ENCODE measurements at places on chromosomes 2 and 18.

- no peaks in the 10 kb centered on the region for H3K27me3 ChIP-seq
- H3K36me3 ChIP-seq, result no peaks in the 10 kb centered on the region
- no peak overlapping the region for H3K27ac ChIP-seq
- DNase-seq, result no peak
- no peaks in the 10 kb centered on the region for H3K4me1 ChIP-seq
- no peak overlapping the region for H3K4me3 ChIP-seq
Measured at GRCh38 chr2:467543-467891, 179.6 kb upstream of the ALKAL2 start.

- no peaks in the 10 kb centered on the region for H3K36me3 ChIP-seq
- H3K27me3 ChIP-seq, result no peaks in the 10 kb centered on the region
- no peak overlapping the region for H3K4me3 ChIP-seq
- DNase-seq, result no peak
- no peaks in the 10 kb centered on the region for H3K4me1 ChIP-seq
Measured at GRCh38 chr2:136985044-136985443, 219.7 kb downstream of the THSD7B start.

DNA sequence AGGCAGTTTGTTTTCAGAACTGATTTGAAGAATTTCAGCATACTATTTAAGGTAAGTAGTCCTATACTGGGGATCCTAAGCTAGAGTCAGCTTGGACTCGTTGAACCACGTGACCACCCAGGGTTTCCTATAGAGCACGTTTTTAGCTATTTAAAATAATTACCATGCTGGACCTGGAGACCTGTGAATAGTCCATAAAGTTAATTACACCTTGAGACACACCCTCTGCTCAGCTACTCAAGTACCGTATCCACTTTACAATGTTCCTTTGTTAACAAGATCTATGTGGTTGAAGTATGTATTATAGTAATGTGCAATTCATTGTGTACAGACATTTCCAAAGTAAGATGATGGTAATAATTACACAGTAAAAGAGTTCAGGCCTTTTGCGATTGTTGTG, 67.6 kb downstream of the CRIM1 start:
- H3K27me3 ChIP-seq, result no peaks in the 10 kb centered on the region
- H3K4me1 ChIP-seq, result no peaks in the 10 kb centered on the region
- DNase-seq, result no peak
- no peaks in the 10 kb centered on the region for H3K36me3 ChIP-seq
- H3K4me3 ChIP-seq, result no peak overlapping the region

GRCh38 chr2:221444106-221444505, 128.0 kb downstream of the EPHA4 start:
- no peak overlapping the region for H3K27ac ChIP-seq
- no peaks in the 10 kb centered on the region for H3K4me1 ChIP-seq
- H3K4me3 ChIP-seq, result no peak overlapping the region
- peaks cover 3% of the 10 kb centered on the region for H3K36me3 ChIP-seq

DNA sequence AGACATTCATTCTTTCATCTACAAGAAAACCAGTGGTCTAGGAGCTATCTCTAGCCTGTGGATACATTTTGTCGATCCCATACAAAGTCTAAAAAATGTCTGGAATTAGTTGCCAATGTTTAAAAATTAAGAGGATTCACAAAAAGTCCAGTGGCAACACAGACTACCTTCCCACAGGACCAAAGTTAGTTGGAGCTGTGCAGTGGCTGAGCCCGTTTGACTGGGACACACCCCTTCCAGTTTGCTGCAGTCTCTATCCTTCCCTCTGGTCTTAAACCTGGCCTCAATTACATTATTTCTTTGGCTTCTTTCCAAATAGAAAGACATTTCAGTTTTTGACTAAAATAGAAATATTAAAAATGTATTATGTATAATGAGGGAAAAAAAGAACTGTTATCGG, 18.6 kb downstream of the SLC16A14 start:
- DNase-seq, result no peak
- H3K4me3 ChIP-seq, result no peak overlapping the region
- H3K36me3 ChIP-seq, result no peaks in the 10 kb centered on the region
- H3K4me1 ChIP-seq, result no peaks in the 10 kb centered on the region
- H3K27ac ChIP-seq, result no peak overlapping the region

DNA sequence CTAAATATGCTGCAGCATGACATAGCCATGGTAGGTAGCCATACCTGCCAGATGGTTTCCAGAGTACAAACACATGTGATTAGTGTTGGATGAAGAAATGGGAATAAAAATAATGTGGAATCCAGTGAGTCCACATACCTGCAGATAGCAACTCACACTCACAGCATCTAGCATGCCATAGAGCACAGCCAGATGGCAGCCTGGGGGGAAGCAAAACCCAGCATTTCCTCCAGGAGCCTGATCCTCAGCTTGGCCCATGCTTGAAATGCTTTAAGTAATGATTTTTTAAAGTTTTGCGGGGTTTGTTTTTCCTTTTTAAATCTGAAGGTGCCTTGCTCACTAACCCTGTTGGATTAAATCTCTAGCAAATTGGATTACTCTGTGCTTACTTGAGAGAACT, 535.1 kb downstream of the STK39 start:
- H3K27me3 ChIP-seq, result no peaks in the 10 kb centered on the region
- H3K4me1 ChIP-seq, result no peaks in the 10 kb centered on the region
- no peak overlapping the region for H3K4me3 ChIP-seq
- DNase-seq, result no peak

- H3K4me3 ChIP-seq, result no peak overlapping the region
- no peaks in the 10 kb centered on the region for H3K4me1 ChIP-seq
- no peaks in the 10 kb centered on the region for H3K36me3 ChIP-seq
- H3K27me3 ChIP-seq, result no peaks in the 10 kb centered on the region
Measured at GRCh38 chr18:58894930-58895329, 30.3 kb downstream of the ZNF532 start.

DNA sequence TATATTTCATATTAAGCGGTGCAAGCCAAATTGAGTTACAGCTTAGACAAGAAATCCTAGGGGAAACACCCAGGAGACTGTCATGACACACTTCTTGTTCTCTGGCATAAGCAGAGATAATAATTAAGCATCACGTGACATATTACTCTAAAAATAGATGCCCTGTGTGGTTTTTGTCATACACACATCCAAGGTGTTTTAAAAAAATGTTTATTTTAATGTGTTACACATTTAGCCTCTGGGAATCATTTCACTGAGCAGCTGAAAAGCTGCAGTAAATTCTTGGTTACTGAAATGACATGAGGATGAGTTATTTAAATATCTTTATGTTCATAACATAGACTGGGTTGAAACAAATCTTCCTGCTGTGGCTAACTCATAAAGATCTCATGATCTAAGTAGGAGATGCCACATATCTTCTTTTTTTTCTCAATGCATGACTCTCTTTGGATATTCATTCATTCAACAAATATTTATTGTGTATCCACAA, 38.0 kb upstream of the ERMN start:
- no peak for DNase-seq
- no peaks in the 10 kb centered on the region for H3K27me3 ChIP-seq
- no peak overlapping the region for H3K4me3 ChIP-seq
- peaks cover 7% of the 10 kb centered on the region for H3K4me1 ChIP-seq
- H3K36me3 ChIP-seq, result no peaks in the 10 kb centered on the region

GRCh38 chr18:57004366-57005121, 142.3 kb upstream of the BOD1L2 start:
- H3K27me3 ChIP-seq, result no peaks in the 10 kb centered on the region
- no peak overlapping the region for H3K4me3 ChIP-seq
- no peaks in the 10 kb centered on the region for H3K36me3 ChIP-seq
- no peak overlapping the region for H3K27ac ChIP-seq

- H3K4me3 ChIP-seq, result no peak overlapping the region
- DNase-seq, result no peak
- no peaks in the 10 kb centered on the region for H3K27me3 ChIP-seq
- H3K27ac ChIP-seq, result no peak overlapping the region
Measured at GRCh38 chr2:209505410-209505809, 81.6 kb downstream of the MAP2 start.

GRCh38 chr2:4539121-4539520, 835.7 kb downstream of the DCDC2C start:
- no peaks in the 10 kb centered on the region for H3K36me3 ChIP-seq
- no peak overlapping the region for H3K27ac ChIP-seq
- H3K4me1 ChIP-seq, result no peaks in the 10 kb centered on the region
- no peak for DNase-seq
- no peaks in the 10 kb centered on the region for H3K27me3 ChIP-seq

DNA sequence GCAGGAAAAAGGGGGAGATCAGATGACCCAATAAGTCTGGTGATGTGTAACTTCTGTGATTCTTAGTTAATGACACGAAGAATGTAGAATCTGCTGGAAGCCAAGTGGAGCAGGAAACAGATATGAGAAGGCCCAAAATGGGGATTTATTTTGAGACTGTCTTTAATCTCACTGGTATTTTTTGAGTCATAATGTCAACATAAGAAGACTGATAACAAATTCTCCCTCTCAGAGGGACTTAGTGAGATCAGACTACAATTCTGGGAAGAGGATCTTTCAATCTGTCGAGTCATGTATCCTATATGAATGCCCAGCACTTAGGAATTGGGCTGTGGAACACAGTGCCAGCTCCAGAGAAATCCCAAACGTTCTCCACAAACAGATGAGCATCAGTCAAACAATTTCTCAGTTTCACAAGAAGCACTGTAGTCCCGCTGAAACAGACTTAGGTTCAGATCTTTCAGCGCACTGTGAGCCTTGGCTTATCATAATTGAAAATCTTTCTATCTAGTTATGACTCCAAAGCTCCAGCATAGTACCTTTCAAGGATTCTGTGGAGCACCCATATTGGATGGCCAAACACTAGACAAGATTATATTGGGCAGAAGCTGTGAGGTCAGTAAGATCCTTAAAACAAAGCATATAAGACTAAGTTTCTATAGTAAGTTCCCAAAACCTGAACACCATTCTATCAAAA, 738.2 kb downstream of the LRP1B start:
- H3K4me3 ChIP-seq, result no peak overlapping the region
- no peak overlapping the region for H3K27ac ChIP-seq
- no peaks in the 10 kb centered on the region for H3K4me1 ChIP-seq
- H3K27me3 ChIP-seq, result no peaks in the 10 kb centered on the region
- H3K36me3 ChIP-seq, result no peaks in the 10 kb centered on the region

- H3K4me1 ChIP-seq, result peaks cover 4% of the 10 kb centered on the region
- no peak overlapping the region for H3K27ac ChIP-seq
- peak; percentile 27 for DNase-seq
- H3K36me3 ChIP-seq, result no peaks in the 10 kb centered on the region
Measured at GRCh38 chr18:2515908-2516625, 55.2 kb downstream of the METTL4 start.

DNA sequence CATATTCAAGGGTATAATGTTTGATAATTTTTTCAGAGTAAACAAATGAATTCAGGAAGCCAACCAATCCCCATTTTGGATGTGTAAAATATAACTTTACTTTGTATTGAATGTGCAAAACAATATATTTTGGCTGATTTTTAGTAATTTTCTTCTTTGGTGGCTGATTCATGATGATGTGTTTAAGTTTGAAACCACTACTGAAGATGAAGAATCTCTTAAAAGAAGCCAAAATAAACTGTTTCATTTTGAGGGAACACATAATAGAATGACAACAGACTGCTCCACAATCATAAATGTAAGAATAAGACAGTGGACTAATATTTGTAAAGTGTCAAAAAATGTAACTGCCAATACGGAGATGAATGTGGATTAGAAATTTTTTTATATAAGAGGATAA, 52.5 kb upstream of the TRIM43 start:
- DNase-seq, result no peak
- no peaks in the 10 kb centered on the region for H3K36me3 ChIP-seq
- no peak overlapping the region for H3K4me3 ChIP-seq

DNA sequence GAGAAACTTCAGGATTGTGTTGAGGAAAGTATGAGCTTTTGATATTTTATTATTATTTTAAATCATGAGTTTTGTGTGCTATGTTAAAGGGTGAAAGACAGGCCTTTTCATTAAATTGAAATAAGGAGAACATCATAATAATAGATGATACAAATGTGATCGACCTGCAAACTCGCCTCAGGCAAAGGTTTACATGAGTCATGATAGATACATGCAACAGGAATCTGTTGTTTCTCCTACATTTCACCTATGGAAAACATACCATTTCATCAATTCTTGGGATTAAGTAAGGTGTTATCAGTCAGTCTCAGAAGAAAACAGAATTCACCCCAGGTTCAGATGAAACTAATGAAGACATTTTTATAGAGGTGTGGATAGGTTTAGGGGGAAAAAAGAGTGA, 1992.5 kb upstream of the PIK3C3 start:
- H3K27me3 ChIP-seq, result no peaks in the 10 kb centered on the region
- H3K4me1 ChIP-seq, result no peaks in the 10 kb centered on the region
- no peaks in the 10 kb centered on the region for H3K36me3 ChIP-seq
- no peak overlapping the region for H3K27ac ChIP-seq

DNA sequence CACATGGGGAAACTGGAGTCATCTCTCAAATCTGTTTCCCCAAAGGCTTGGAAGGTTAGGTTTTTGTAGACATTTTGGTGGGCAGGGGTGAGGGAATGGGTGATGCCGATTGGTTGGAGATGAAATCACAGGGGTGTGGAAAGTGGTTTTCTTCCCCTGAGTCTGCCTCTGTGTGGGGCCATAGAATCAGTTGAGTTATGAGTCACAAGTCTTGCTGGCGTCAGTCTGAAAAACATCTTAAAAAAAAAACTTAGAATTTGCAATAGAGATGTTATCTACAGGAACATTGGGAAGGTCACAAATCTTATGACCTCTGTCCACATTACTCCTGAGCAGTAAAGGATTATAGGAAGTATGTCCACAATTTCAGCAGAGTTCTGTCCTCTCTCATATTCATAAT, 314.6 kb downstream of the CNTNAP5 start:
- no peaks in the 10 kb centered on the region for H3K4me1 ChIP-seq
- H3K4me3 ChIP-seq, result no peak overlapping the region
- DNase-seq, result no peak
- no peaks in the 10 kb centered on the region for H3K27me3 ChIP-seq
- no peak overlapping the region for H3K27ac ChIP-seq

DNA sequence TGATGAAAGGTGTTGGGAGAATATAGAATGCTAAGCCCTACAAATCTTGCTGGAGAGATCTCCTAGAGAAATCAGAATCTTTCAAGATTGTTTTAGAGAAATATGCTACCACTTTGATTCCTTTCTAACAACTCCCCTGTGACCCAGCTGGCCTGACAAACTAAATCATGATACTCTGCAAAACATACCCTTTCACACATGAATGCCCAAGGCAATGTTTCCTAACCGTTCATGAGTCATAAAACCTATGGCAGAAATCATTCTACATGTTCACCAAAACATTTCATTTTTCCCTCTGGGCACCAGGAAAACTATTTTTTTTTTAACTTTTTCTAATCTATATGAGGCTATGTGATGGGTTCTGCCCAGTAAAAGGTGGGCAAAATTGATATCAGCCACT, 77.8 kb upstream of the SETBP1 start:
- DNase-seq, result no peak
- no peaks in the 10 kb centered on the region for H3K36me3 ChIP-seq
- no peak overlapping the region for H3K27ac ChIP-seq
- no peak overlapping the region for H3K4me3 ChIP-seq

DNA sequence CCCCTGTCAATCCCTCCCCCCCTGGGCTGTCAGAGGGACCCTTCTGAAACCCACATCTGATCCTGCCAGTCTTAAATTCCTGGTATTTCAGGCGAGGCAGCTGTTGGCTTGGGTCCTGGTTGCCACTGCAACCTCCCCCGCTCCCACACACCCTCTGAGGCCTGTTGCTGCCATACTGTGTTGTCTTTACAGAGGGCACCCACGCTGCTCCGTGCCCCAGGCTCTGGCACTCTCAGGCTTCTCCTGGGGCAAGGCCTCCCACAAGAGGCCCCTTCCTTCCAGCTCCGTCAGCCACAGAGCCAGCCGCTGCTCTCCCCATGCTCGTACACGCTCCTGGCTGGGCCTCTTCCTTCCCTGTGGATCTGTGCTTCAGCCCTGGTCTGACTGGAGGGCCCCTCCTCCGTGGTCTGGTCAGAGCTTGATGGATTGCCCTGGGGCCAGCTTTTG, 8.6 kb downstream of the CABLES1 start:
- no peaks in the 10 kb centered on the region for H3K27me3 ChIP-seq
- H3K4me3 ChIP-seq, result no peak overlapping the region
- DNase-seq, result no peak
- H3K36me3 ChIP-seq, result no peaks in the 10 kb centered on the region
- no peak overlapping the region for H3K27ac ChIP-seq
- no peaks in the 10 kb centered on the region for H3K4me1 ChIP-seq

All from naive thymus-derived CD4-positive, alpha-beta T cell (primary cell).